Left colon (tissue), 2 donors: ENCODE measurements at places on chromosomes 3 and 15. TPM values are rescaled to one million over a fixed set of nuclear protein-coding genes. Genes with fewer than 3 reads are reported as not detected.

- DNase-seq, result no peak
These were observed 172.2 kb downstream of the ATG7 start for GRCh38 chr3:11444404-11444803.

Gene IL5RA
- total RNA-seq, result 1.1 TPM

Gene CTXN2
- not detected for total RNA-seq

Gene ANKRD34C
- total RNA-seq, result not detected

GRCh38 chr3:72996473-72997333, at the start of gene PPP4R2:
TSS of gene PPP4R2 (plus strand) at chr3:72996811. CDS start at chr3:72997038, 227 bp downstream.
- peak; percentile 85 for DNase-seq
